ENCODE measurements at places on chromosomes 2 and 18. TPM values are rescaled to one million over a fixed set of nuclear protein-coding genes. Genes with fewer than 3 reads are reported as not detected.

VWA3B gene
- 0.09 TPM for total RNA-seq

CSRNP3 gene
- total RNA-seq = 0.57 TPM

APCDD1 gene
- 0.09 TPM for total RNA-seq

CLEC4F gene
- total RNA-seq = not detected

PID1 gene
- total RNA-seq = 28.3 TPM

ADCYAP1 gene
- not detected for total RNA-seq

FOXI3 gene
- total RNA-seq = not detected

SLC4A5 gene
- total RNA-seq = 0.14 TPM

PCARE gene
- total RNA-seq = not detected

SYT4 gene
- not detected for total RNA-seq

MDH1 gene
- total RNA-seq = 185 TPM

LOXL3 gene
- 57.5 TPM for total RNA-seq

IL1F10 gene
- not detected for total RNA-seq

SULT1C2 gene
- total RNA-seq = 0.83 TPM

RAPGEF4 gene
- total RNA-seq = 1.9 TPM

TCF4 gene
- total RNA-seq = 63.3 TPM

TDRD15 gene
- not detected for total RNA-seq
